Stimulated activated CD4-positive, alpha-beta T cell treated with anti-CD3 and anti-CD28 coated beads, Interleukin-1b, Interleukin-23, amount 100 ng/mL, for 4 hours (primary cell): ENCODE measurements at places on chromosomes 1 and 21.

DNA sequence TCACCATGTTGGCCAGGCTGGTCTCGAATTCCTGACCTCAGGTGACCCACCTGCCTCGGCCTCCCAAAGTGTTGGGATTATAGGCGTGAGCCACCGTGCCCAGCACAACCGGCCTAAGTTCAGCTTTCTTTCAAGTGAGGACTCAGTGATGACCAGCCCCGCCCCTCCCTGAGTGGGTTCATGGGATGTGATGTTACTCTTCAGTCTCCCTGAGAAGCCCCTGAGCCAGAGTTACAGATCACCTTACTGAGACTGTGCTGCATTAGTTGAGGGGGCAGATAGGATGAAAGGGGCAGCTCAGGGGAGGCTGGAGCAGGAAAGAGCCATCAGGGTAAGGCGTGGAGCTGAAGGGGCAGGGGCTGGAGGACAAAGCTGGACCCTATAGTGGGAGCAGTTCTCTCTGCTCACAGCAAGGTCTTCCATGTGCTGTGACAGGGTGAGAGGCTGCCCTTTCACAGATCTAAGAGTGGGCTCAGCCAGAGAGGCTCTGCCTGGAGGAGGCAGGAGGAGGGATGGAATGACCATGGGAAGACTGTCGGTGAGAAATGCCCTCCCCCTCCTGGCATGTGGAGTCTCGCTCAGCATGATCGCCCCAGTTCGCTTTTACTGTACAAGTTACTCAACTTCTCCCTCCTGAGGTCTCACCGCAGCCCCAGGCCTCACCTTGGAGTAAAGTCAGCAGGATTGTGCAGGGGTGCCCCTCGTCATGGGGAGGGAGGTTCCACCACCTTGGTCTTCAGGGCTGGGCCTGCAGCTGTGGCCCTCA is 13.4 kb downstream of the SH2D2A start:
- no peak for DNase-seq

- no peak for DNase-seq
Observed at GRCh38 chr21:34086887-34087306, 13.5 kb downstream of the MRPS6 start.

GRCh38 chr1:8419861-8420260 is 101.9 kb downstream of the SLC45A1 start:
- DNase-seq, result no peak

DNA sequence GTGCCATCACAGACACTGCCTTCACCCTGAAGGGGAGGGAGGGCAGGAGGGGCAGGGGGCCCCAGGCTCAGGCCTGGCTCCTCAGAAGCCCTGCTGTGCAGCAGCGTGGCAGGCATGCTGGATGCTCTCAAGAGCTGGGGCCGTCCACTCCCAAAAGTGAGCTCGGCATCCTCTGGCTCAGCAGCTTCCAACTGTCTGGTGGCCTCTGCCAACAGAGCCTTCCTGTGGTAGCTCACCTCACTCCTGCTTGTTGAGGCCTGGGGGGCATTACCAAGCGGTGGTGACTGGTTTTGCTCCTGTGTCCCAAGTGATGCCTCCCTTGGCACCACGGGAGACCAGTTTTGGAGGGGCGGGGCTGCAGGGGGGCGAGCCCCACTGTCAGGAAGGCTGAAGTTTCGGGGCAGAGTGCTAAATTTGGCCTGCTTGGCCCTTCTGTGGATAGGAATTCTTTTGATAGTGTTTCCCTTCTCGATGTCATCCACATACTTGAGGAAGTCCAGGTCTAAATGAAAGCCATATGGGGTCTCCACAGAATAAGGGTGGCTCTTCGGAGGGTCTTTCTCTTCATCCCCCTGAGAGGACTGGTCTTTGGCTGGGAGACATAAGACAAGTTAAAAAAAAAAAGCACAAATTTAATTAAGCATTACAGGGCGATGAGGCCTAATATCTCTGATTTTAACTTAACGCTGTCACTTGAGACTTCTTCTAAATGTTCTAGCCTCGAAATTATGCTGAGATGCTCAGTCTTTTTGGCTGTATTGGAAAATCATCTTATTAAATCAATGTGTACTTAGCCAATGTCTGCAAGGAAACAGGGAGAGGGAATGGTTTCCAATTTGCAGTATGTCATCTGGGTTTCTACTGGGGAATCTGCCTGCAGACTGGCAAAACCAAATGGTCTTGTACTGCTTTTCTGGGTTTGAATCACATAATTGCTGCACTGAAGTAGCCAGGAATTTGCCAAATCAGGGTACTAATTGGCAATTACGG is 44.4 kb downstream of the KANK4 start:
- no peak for DNase-seq

- DNase-seq, result no peak
Observed at GRCh38 chr1:66712839-66713238, 39.4 kb upstream of the DYNLT5 start.

DNA sequence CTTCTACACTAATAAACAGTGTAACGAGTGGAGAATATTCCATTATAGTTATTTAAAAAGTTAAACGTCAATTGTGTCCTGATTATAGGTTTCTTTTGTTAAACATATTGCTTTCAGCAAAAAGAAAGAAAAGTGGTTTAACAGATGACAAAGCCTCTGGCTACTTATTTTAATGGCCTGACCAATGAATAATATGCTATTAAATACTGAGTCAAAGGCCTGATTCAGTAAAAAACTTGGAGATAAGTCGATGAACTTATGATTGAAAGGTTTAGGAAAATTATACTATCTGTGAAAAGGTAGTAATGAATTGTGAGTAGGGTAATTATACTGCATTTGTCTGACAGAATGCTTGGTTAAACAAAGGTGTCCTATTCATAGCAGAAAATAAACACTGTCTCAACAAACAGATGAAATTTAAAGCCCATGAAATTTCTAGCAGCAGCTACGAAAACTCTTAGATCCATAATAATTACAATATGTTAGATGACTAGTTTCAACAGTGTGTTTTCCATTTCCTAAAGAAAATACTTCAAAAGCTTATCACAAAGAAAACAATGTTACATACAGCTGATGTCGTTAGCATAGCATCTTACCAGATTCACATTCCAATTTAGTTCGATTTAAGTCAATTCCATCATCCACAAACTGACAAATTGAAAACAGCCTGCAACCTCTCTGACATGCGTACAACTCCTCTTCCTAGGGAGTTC is 6.2 kb downstream of the TMEM59 start:
- no peak for DNase-seq

DNA sequence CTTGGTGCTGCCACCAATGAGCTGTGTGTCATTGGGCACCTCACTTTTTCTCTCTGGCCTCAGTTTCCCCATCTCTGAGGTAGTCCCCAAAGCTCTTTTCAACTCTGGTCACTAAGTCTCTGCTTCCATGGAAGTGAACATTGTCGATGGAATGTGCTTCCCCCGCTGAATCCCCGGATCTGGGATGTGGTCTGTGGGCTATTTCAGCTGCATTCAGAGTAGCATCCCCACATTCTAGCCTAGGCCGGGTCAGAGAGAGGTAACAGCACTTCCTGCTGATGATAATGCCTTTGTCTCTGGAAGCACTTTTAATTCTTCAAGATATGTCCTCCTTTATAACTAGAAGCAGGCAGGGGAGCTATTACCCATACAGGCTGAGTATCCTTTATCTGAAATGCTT is 29.8 kb downstream of the RASSF5 start:
- DNase-seq, result no peak

DNA sequence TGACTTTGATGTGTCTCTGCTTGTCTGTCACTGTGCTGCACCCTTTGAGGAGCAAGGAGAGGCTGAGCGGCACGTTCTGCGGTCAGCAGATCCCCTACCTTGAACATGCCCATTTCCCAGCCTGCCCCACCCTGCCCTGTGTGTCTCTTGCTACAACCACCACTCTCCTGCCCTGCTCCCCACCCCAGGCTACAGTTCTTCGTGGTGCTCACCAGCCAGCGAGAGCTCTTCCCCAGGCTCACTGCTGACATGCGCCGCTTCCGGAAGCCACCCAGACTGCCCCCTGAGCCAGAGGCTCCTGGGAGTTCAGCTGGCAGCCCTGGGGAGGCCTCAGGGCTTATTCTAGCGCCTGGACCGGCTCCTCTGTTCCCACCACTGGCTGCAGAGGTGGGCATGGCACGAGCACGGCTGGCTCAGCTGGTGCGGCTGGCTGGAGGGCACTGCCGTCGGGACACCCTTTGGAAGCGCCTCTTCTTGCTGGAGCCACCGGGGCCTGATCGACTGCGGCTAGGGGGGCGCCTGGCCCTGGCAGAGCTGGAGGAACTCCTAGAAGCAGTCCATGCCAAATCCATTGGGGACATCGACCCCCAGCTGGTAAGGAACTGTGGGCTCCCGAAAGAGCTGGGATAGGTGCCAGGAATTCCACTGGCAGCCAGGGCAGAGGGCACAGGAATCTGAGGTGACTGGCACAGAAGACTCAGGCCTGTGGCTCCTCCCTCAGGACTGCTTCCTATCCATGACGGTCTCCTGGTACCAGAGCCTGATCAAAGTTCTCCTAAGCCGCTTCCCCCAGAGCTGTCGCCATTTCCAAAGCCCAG is 5.6 kb downstream of the HYI start:
- no peak for DNase-seq

DNA sequence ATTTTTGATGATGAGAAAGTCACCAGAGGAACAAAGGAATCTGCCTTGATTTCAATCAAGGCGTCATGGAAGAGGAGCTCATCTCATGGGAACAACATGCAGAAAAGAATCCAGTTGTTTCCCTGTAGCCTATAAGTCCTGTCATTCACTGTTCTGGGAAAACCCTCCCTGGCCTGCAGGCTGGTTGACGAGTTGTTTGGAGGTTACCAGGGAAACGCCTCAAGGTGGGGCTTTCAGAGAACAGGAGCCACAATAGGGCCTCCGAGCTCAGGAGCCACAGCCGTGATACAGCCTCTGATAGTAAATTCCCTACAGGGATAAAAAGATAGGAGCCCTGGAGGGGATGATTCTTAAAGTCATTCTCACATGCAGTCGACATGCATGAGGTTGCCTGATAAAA is 135.2 kb downstream of the PSMG1 start:
- no peak for DNase-seq

GRCh38 chr1:229786974-229787610 is 161.0 kb downstream of the URB2 start:
- DNase-seq, result no peak

DNA sequence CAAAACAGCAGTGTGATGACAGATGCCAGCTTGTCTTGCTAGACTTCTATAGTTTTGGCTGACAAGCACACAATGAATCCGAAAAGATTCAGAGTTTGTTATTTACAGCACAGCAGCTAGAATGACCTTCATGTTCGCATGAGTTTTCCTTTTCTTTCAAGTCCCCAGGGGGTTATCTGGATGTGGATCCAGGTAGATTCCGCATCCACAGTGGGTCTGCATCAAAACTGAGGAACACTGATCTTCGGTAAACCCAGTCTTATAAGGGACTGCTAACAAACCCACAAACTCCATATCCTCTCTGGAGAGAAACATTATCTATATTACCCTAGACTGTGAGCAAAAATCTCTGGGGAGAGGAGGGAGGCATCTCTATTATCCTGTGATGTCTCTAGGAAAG is 69.0 kb upstream of the DEPDC1 start:
- DNase-seq, result no peak

GRCh38 chr1:182389619-182390047 is 2.0 kb downstream of the GLUL start:
- no peak for DNase-seq

DNA sequence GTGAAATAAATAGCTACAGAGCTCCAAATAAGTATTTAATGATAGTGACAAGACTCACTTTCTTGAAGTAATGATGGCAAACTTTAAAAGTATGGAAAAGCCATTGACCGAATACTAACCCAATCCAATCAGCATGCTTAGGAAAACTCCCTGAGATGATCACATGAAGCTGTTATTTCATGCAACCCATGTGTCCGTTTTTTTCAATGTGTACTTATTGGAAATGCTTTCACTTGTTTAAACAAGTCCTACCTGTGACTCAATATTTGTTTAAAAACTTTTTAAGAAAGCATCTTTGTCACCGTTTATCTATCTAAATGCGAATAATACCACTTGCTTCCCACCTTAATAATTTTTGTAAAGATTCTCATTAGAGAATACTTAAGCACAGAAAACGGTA is 185.8 kb downstream of the NRIP1 start:
- no peak for DNase-seq

DNA sequence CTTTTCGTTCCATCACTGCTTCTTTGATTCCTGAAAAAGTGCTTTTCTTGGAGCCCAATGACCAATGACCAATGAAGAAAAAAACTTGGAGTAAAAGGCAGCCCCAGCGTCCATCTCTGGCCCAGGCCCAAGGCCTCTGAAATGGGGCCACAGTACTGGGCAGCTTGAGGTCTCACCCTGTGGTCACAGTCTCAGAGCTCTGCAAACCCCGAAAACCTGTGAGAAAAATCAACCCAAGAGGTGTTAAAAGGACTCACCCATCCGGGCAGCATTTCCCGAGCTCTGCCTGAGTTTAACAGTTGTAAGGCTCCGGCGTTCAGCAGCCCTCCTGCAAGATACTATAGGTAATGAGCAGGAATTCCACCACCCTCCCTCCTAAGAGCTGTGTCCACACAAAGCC is 2.1 kb upstream of the EFHD2 start:
- DNase-seq, result no peak

DNA sequence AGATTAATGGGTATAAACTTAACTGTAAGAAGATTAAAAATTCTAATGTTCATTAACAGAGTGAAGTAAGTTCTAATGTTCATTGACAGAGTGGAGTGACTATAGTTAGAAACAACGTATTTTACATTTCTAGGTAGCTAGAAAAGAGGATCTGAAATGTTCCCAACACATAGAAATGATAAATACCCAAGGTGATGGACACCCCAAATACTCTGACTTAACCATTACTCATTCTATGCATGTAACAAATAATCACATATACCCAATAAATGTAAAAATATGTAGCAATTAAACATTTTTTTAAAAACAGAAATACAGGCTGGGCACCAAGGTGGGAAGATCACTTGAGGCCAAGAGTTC is 62.1 kb downstream of the ABL2 start:
- no peak for DNase-seq

DNA sequence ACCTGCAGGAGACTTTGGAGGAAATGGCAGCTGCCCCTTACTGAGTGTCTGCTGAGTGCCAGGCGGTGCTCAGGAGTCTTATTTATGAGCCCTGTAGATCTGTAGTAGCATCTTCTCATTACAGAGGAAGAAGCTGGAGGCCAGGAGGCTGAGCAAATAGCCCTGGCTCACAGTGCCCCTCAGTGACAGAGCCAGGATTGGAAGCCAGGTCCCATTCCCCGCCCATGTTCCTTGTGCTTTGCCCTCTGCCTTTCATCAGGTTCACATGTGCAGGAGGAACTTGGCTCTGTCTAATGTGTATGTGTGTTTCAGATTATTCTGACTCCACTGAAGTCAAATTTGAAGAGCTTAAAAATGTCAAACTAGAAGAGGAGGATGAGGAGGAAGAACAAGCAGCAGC is 21.2 kb downstream of the KDM4A start:
- no peak for DNase-seq

GRCh38 chr1:230172016-230172537 is 105.0 kb downstream of the GALNT2 start:
- no peak for DNase-seq

DNA sequence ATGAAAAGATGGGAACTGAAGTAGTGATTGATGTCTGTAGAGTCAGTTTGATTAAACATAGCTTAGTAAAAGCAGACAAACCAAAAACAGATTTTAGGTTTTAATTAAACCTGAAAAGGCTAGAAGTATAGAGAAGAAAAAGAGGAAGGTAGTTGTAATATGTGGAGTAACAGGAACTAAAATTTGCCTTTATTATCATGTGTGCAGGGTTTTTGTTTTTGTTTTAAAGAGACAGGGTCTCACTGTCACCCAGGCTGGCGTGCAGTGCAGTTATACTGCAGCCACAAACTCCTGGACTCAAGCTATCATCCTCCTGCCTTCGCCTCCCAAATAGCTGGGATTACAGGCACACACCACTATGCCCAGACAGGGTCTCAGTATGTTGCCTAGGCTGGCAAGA is 6.0 kb downstream of the TOR1AIP1 start:
- DNase-seq, result no peak
